ENCODE measurements at places on chromosomes 2 and 18. TPM values are rescaled to one million over a fixed set of nuclear protein-coding genes. Genes with fewer than 3 reads are reported as not detected.

Gene HIBCH
- total RNA-seq = 19.3 TPM

Gene OSR1
- 120 TPM for total RNA-seq

Gene POTEC
- total RNA-seq = not detected

Gene GALR1
- not detected for total RNA-seq

Gene SNTG2
- total RNA-seq = not detected

Gene SNORC
- total RNA-seq = 0.93 TPM

Gene COMMD1
- total RNA-seq = 44.6 TPM

Gene AGXT
- total RNA-seq = not detected

Gene ICA1L
- total RNA-seq = 3.6 TPM

Gene CEBPZOS
- total RNA-seq = 12.9 TPM

Gene TGFA
- total RNA-seq = 0.06 TPM

Gene ASB18
- total RNA-seq = not detected

Gene COLEC12
- 24.0 TPM for total RNA-seq

Gene CNRIP1
- total RNA-seq = 23.8 TPM

Gene FZD7
- 7.4 TPM for total RNA-seq

Gene TCF23
- total RNA-seq = not detected

Gene ACYP2
- 16.6 TPM for total RNA-seq

Gene PLEK
- total RNA-seq = 0.13 TPM

Gene SLC16A14
- total RNA-seq = 6.2 TPM

Gene TBR1
- not detected for total RNA-seq

Gene PLB1
- 1.2 TPM for total RNA-seq

Gene EIF2AK3
- 51.9 TPM for total RNA-seq

Gene PRKD3
- 61.2 TPM for total RNA-seq

Gene AQP12A
- not detected for total RNA-seq

Gene SPDYA
- total RNA-seq = 0.79 TPM

Gene EMILIN2
- total RNA-seq = 10.3 TPM

Gene ASPRV1
- 0.31 TPM for total RNA-seq

Gene HOXD10
- not detected for total RNA-seq

Gene CROCC2
- under 0.01 TPM for total RNA-seq

Gene HRH4
- total RNA-seq = 0.06 TPM

Gene TRIM43
- total RNA-seq = not detected

Gene MYCN
- not detected for total RNA-seq

Gene PTH2R
- not detected for total RNA-seq

Gene FAM124B
- 3.6 TPM for total RNA-seq

Gene MERTK
- 4.9 TPM for total RNA-seq

Gene NCKAP5
- total RNA-seq = 1.2 TPM

Gene RAMP1
- total RNA-seq = 14.9 TPM

Gene ADGRF3
- total RNA-seq = 0.26 TPM

Gene PMS1
- 17.8 TPM for total RNA-seq

Gene KCNE4
- total RNA-seq = 10.8 TPM

Gene CRYBA2
- not detected for total RNA-seq

Gene MEX3C
- 32.8 TPM for total RNA-seq

Gene G6PC2
- total RNA-seq = not detected

Gene LIPT1
- 8.0 TPM for total RNA-seq

Gene TMEM169
- 0.40 TPM for total RNA-seq

Gene NEU2
- not detected for total RNA-seq

Gene SERPINB13
- total RNA-seq = not detected

Gene GPAT2
- 5.8 TPM for total RNA-seq

Gene SFT2D3
- total RNA-seq = 4.4 TPM

Gene CAVIN2
- total RNA-seq = 17.4 TPM

Gene ACKR3
- 6.0 TPM for total RNA-seq

Gene RRM2
- 40.6 TPM for total RNA-seq

Gene DQX1
- 0.12 TPM for total RNA-seq

Gene SCG2
- 4.0 TPM for total RNA-seq

Measured in aortic smooth muscle cell (primary cell).